Activated CD8-positive, alpha-beta memory T cell treated with anti-CD3 and anti-CD28 coated beads for 36 hours (primary cell): ENCODE measurements at places on chromosomes 5 and 9. TPM values are rescaled to one million over a fixed set of nuclear protein-coding genes. Genes with fewer than 3 reads are reported as not detected.

Gene IL13
- total RNA-seq = 21.0 TPM

Gene AFAP1L1
- total RNA-seq = 0.08 TPM

Gene ECSCR
- 0.55 TPM for total RNA-seq

Gene MLANA
- total RNA-seq = not detected

Gene RABEPK
- 40.0 TPM for total RNA-seq

Gene F12
- 12.0 TPM for total RNA-seq

Gene PCDHB14
- not detected for total RNA-seq

Gene CD74
- total RNA-seq = 265 TPM

Gene AP3S1
- 75.6 TPM for total RNA-seq

Gene OTULIN
- total RNA-seq = 75.4 TPM

Gene OTULINL
- 16.5 TPM for total RNA-seq

Gene SOHLH1
- not detected for total RNA-seq
